ENCODE measurements at places on chromosomes 3 and 15. TPM values are rescaled to one million over a fixed set of nuclear protein-coding genes. Genes with fewer than 3 reads are reported as not detected.

DNA sequence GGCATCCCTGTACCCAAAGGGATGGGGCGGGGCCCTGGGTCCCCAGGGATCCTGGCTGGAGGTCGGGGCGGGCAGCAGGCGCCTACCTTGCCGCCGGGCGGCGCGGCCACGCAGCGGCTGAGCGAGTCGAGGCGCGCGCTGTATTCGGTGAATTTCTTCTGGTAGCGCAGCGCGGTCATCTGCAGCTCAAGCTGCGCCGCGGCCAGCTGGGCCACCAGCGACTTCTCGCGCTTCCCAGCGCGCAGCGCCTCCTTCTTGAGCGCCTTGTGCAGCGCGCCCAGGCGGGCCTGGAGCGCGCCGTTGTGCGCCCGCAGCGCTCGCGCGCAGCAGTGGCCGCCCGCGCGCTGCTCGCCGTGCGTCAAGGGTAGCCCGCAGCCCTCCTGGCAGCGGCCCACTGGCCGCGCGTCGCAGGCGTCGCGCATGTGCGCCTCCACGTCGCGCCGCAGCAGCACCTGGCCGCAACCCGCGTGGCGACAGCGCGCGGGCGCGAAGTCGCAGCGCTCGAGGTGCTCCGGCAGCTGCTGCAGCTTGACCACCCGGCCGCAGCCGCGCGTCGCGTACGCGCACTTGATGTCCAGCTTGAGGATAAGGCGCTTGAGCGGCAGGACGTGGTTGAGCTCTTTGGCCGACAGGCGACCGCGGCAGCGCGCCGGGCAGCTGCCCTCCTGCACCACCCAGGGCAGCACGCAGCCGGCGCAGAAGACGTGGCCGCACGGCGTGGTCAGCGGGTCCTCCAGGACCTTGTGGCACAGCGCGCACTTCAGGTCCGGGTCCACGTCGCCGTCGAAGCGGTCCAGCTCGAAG, 522 bp downstream of the PDZRN3 start:
- peak; percentile 70 for DNase-seq

GRCh38 chr15:62449638-62450037, 284.6 kb upstream of the C2CD4B start:
- no peak for DNase-seq

DNA sequence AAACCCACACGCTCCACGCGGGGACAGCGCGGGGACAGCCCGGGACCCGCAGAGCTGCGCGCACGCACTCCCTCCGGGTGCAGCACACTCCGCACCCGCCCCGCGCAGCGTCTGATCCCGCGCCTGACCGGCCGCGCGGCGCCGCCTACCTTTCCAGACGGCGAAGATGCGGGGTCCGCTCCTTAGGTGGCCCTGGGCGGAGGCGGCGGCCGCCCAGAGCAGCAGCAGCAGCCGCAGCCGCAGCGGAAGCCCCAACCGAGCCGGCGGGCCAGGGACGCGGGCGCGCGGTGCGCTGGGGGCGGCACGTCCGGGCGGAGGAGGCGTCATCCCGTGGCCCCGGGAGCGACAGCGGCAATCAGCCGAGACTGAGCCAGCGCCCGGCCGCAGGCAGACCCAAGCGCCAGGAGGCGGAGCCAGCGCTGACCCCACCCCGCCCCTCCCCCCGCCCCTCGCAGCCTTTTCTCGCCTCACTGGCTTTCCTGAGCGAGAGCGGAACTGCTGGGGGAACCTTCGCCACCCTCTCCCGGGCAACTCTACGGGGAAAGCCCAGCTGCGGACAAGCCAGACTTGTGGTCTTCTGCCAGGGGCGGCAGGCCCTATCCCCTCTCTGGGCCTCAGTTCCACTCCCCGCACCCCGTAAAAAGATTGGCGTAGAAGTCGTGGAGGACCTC, at the start of gene SEMA7A:
TSS of gene SEMA7A (minus strand) at position 367 of the 671 bp plus-strand sequence. CDS start at position 327, 40 bp downstream.
- DNase-seq, result peak; percentile 76

DNA sequence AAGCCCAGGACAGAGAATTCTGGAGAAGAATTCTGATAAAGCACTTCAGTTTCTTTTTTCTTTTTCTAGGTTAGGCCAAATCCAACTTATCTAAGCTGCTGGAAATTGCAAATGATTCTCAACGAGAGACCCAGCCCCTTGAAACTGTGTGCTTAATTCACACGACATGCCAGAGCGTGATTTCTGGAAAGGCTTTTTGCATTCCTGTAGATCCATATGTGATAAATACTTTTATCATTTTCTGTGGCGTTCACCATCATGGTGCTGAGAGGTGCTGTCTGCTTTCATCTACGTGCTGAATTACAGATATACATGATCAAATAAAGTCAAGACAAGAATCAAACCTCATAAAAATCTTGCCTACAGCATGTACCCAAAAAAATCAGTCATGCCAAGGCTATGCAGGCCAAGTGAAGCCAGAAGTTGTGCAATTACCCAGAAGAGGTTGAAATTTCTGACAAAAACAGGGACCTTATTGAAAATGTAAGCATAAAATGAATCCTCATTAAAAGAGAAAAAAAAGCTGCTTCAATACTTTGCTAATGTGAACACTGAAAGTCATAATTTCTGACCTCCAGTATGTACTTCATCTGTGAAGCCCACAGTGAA, 10.8 kb upstream of the MEF2A start:
- DNase-seq, result no peak

GRCh38 chr3:9951598-9951961, 628 bp downstream of the PRRT3 start:
- DNase-seq, result no peak

DNA sequence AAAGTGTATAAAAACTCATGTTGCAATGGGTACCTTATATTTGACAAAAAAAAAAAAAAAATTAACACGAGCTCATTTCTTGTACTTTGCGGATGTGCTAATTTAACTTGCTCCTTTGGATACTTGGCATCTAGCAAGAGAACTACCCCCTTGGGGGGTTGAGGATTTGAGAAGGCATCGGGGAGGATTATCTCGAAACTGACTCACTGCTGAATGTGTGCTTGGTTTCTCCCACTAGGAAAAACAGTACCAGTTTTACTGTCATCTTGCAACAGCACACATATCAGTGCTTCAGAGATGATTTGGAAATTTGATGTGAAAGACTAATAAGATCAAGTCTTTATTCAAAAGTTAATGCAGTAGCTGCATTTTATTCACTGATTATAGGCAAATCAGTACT, 891 bp downstream of the EXOG start:
- peak; percentile 8 for DNase-seq

DNA sequence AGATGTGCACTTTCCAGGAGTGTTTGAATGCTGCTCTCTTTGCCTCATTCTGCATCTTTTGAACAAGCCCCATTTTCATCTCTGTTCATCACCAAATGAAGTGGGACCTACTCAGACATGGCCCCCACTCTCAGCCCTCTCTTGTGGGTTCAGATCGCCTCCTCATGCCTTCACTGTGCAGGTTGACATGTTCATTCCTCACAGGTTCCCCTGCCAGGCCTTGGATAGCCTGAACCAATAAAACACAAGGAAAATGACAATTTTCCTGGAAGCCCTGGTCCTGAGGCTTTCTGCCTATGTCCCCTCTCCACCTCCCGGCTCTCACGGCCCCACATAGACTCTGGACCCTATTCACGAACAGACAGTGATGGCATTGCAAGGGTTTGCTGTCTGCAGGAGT, 17.7 kb downstream of the KLF15 start:
- DNase-seq, result no peak

The ECE2 gene
- not detected for total RNA-seq

DNA sequence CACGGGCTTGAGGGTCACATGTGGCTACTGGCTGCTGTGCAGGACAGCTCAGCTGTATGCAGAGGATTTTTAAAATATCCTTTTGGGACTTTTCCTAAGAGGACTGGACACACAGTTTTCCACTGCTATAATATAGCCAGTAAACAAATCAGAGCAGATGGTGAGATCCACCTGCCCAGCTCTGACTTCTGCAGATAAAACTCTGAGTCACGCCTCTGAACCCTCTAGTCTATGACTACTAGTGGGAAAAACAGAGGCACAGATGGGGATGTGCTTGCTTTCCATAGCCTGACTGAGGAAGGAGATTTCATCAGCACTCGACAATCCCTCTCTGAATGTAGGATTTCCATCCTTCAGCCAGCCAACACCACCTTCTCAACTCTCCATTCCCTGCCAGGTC, 45.1 kb downstream of the COLQ start:
- no peak for DNase-seq

DNA sequence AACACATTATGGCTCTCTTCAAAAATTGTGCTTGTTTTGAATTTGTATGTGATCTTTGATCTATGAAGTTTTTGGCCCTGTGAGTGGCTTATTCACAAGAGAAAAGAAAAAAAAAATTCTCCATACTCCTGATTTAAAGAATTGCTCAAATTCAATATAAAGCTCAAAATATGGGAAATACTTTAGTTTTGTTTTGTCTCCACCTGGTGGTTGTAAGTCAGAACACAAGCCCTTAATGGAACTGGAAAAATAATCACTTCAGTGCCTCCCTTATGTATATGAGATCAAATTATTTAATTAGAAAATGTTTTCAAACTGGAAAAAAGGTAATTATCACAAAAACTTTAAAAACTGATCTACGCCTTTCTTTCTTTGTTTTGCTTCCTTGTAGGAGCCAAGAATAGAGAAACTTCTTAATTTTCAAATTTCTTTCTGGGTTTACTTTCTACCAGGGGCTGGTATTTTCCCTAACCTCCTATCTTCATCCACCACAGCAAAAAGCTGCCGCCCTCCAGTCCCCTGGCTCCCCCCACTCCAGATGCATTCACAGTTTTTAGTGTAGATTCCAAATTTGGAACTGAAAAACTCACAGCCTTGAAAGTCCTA, 50.6 kb downstream of the SERP1 start:
- peak; percentile 35 for DNase-seq

GRCh38 chr3:8903191-8903590, 60.1 kb downstream of the RAD18 start:
- no peak for DNase-seq

- peak; percentile 40 for DNase-seq
Observed at GRCh38 chr3:129161860-129162271, 1.0 kb upstream of the ISY1 start.

GRCh38 chr3:157705258-157705657, 202.0 kb upstream of the VEPH1 start:
- DNase-seq, result no peak

The HRG gene
- not detected for total RNA-seq

Measured in HFFc6 (cell line).